Upper lobe of right lung (tissue), 1 donor: ENCODE measurements at places on chromosomes 2 and 18. TPM values are rescaled to one million over a fixed set of nuclear protein-coding genes. Genes with fewer than 3 reads are reported as not detected.

The GPBAR1 gene
- total RNA-seq = 2.6 TPM

The DSC2 gene
- 17.2 TPM for total RNA-seq

The LRATD1 gene
- total RNA-seq = 8.9 TPM

The PLEKHH2 gene
- total RNA-seq = 53.8 TPM

The ALKAL2 gene
- 18.7 TPM for total RNA-seq

The NGEF gene
- total RNA-seq = not detected

The NEURL3 gene
- total RNA-seq = 0.29 TPM

The NOL4 gene
- not detected for total RNA-seq

The GPR35 gene
- total RNA-seq = 3.4 TPM

The OTOS gene
- not detected for total RNA-seq

The TACR1 gene
- 1.4 TPM for total RNA-seq

The NAB1 gene
- total RNA-seq = 38.6 TPM

The TSPYL6 gene
- not detected for total RNA-seq

GRCh38 chr2:215658635-215659305 lies 222.9 kb upstream of the FN1 start:
- no peak for DNase-seq

GRCh38 chr2:148866091-148866490 lies 8.9 kb upstream of the KIF5C start:
- DNase-seq = no peak

DNA sequence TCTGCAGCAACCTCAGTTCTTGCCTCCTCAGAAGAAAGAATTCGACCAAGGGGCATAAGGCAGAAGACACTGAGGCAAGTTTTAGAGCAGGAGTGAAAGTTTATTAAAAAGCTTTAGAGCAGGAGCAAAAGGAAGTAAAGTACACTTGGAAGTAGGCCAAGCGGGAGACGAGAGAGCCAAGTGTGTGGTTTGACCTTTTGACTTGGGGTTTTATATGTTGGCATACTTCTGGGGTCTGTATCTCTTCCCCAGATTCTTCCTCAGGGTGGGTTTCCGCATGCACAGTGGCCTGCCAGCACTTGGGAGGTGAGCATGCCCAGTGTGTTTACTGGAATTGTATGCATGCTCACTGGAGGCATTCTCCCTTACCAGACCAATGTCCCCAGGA lies 59.3 kb upstream of the ANKRD44 start:
- DNase-seq = no peak

DNA sequence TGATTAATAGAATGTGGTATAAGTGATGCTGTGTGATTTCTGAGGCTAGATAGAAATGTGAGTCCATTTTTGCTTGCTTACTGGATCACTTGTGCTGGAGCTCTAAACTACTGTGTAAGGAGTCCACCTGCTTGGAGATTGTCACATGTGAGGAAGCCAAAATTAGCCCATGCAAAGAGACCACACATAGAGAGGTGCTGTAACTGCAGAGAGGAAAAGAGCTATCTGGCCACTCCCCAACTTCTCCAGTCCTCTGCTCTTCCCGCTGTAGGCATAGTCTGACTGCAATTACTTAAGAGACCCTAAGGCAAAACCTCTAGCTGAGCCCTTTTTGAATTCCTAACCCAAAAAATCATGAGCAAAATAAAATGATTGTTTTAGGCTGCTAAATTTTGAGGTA lies 120.6 kb upstream of the FBXO11 start:
- DNase-seq = no peak

DNA sequence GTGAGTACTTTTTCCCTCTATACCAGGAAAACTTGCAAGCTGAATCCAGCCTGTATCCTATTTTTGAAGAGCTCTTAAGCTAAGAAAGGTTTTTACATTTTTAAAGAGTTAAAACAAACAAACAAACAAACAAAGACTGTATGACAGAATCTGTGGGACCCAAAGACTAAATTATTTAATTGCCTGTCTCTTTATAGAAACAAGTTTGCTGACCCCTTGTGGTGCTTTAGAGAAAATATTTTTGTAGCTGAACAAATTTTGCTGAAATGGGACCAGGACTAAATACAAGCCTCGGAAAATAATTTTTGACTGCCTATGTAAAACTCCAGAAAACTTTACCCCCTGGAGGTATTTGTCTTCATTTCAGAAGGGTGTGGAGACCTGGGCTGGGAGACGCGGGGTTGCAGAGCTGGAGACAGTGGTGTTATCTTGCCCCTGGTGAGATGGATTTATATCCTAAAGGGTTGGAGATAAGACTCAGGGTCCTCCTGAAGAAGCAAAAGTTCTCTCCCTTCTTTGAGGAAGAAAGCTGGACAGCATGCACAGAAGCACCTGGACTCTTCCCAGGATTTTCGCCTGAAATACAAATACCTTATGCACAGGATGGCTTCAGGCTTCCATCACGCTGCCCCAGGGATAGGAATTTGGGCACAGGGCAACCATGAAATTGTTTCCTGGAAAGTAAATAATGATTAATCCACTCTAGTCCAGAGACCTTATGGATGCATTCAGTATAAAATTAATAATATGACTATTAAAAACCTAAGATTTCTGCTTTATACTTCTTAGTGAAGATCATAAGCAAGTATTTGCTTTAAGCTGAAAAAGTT lies 54.3 kb downstream of the TMX3 start:
- no peak for DNase-seq

DNA sequence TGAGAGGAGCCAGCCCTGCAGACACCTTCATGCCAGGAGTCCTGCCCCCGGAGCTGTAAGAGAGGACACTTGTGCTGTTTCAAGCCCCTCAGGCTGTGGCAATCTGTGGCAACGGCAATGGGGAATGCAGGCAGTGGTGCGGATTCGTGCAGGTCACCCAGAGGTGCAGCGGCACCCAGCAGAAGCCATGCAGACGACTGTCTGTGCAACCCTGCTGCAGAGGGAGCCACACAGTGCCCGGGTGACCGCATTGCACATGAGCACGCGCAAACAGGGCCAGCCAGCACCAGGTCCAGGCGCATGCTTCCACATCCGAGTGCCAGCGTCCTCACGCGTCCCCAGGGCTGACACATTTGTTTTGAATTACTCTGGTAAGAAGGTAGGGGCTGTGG lies 84.8 kb upstream of the GPC1 start:
- DNase-seq = no peak

- DNase-seq = no peak
These were observed 116.5 kb upstream of the FOSL2 start for GRCh38 chr2:28276076-28276618.

GRCh38 chr2:44087036-44087713 lies 81.5 kb upstream of the PPM1B start:
- DNase-seq = peak; percentile 91

DNA sequence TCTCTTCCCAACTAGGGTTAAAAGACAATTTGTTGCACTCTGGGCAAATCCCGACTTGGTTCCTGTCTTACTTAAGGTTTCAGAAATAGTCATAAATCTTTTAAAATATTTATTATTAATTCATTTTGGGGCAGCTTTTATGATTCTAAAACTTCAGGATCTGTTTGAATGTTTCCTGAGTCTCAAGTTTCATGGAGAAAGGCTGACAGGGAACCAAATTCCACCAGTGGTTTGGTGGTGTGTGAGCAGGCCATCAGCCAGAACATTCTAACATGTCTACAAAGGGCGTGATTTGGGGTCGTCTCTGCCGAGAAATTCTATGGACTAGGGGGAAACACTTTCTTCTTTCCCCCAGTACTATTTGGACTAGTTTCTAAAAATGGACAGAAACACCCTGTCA lies 366.4 kb downstream of the ZNF521 start:
- no peak for DNase-seq

DNA sequence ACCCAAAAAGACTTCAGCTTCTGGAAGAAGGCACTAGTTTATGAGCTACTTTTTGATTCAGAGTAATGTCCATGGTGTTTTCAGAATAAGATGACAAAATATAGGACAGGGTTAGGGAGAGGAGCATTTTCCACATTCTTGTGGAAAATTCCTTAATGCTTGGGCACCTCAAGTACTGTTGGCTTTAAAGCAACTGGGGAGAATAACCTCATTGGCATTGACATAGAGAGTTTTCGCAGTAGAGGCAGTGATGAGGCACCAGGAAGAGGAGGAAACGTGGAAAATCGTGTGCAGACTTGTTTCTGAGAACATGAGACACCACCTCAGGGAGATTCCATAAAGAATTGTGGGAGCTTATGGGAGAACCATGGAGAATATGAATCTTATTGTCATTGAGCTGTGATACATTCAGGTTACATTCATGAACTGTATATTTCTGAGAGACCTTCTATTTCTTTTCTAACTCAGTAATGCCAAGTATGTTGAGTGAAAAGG lies 929.0 kb upstream of the NRXN1 start:
- no peak for DNase-seq

- no peak for DNase-seq
These were observed 73.0 kb downstream of the FSIP2 start for GRCh38 chr2:185811580-185811979.

DNA sequence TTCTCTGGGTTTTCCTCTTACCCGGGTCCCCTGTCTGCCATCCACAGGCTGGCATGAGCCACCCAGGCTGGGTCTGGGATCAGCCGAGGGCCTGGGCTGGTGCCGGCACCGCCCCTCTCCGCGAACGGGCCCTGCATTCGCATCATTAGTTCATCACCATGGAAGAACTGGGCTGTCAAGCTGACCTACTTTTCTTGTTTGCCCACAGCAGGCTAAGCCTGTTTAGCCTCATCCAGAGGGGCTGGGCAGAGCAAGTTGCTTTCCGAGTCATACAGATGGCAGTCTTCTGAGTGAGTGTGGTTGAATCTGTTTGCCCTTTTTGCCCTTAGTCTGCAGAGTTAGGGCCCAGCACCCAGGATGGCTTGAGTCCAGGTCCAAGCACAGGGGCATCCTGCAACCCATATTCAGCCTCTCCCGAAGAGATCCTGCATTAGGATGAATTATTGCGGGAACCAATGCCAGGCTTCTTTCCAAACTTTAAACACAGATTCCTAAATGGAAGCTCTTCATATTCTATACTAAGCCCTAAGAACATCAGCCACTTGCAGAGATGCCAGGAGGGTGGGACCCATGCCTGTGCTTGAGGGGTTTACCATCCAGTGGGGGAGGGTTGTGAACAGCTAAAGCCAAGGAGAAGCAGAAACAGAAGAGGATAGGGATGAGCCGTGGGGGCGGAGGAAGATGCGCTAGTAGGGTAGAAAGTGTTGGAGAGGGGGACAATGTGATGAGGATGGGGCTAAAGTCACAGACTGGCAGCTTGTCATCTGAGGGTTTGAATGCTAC lies 68.0 kb downstream of the NPAS2 start:
- no peak for DNase-seq

GRCh38 chr2:190098851-190099250 lies 36.3 kb upstream of the MSTN start:
- no peak for DNase-seq

- no peak for DNase-seq
These were observed 60.2 kb upstream of the GLS start for GRCh38 chr2:190820416-190820815.

DNA sequence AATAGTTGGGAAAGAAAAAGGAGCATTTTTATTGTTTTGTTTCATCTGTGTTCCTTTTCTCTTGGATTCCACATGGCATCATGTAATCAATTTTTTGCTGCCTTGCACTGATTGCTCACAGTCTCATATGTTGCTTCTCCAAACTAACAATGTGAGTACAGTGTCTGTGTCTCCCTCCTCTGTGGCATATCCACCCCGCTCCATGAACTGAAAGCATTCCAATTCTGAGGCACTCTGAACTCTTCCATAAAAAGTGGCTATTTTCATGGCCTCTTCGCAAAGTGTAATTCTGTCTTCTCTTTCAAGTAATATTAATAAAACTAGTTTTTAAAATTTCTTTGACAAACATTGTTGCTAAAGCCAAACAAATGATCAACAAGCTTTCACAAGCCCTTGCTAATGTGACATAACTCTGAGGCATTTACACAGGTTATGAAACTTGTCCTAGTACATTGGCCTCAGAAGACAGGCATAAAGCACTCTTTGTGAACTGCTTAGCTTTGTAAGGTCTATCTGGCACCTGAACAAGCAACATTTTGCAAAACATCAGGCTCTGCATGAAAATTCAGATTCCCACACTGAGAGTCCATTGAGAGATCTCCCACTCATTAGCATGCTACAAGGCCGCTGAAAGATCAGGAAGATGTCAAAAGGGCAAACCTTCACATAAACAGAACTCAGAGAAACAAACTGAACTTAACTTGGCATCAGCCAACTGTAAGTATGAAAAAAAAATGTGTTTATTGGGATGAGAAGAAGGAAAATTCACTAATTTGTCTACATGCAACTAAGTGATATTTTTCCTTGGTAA lies 33.0 kb downstream of the GPR75 start:
- no peak for DNase-seq

DNA sequence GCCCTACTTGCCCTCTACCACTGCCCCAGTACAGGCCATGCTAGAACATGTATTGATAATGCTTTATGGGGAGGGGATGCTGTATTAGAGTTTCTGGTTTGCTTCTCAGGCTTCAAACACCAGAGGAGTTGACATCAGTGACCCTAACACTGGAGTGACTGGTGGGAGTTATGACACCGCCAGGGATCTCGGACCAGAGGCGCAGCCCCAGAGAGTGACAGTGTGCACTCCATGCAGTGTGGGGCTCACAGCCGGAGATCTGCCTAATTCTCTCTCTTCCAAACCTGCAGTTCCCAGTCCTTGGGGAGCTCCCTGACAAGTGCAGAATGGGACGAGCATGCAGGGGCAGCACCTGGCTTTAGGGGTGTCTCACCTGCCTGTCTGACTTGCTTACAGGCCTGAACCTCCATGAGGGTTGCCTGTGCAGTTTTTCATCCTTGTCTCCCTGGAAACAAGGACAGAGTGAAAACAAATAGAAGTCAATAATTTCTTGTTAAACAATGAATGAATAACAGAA lies 244.9 kb upstream of the MYT1L start:
- no peak for DNase-seq

GRCh38 chr2:174493549-174494331 lies 6.9 kb upstream of the GPR155 start:
- DNase-seq = no peak

GRCh38 chr2:54952425-54952824 lies 97.8 kb downstream of the RTN4 start:
- DNase-seq = no peak

DNA sequence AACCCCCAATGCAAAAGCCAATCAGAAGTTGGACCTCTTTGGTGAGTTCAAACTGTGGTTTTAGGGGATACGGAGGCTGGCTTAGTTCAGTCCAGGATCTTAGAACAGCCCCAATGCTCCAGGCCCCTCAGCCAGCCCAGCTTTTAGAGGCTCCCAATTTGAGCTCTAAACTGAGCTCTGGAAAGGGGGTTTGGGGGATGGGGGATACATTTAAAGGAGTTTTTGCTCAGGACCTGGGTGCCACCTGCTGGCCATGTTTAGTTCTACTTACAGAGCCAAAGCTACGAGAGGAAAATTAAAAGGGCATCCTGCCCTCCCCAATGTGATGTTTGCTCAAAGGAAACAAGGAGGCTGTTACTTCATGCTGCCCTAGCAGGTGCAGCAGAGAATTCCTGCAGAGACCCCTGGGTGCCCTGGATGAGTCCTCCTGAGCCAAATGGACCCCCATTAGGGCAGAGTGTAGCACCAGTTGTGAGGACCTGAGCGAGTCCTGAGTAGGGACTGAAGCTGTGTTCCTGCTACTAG lies 15.9 kb upstream of the TMEM214 start:
- no peak for DNase-seq

- DNase-seq = peak; percentile 64
These were observed 405.0 kb downstream of the XIRP2 start for GRCh38 chr2:167293172-167293781.
